ENCODE measurements at places on chromosomes 7 and 10.

- DNase-seq = no peak
Measured at GRCh38 chr7:46035166-46035565, 114.1 kb upstream of the IGFBP3 start.

GRCh38 chr10:71346731-71347130 is 27.7 kb downstream of the SLC29A3 start:
- DNase-seq = no peak

GRCh38 chr10:94623572-94623971 is 60.0 kb upstream of the CYP2C18 start:
- DNase-seq = no peak

- no peak for DNase-seq
Measured at GRCh38 chr7:35512716-35513115, 182.2 kb downstream of the HERPUD2 start.

DNA sequence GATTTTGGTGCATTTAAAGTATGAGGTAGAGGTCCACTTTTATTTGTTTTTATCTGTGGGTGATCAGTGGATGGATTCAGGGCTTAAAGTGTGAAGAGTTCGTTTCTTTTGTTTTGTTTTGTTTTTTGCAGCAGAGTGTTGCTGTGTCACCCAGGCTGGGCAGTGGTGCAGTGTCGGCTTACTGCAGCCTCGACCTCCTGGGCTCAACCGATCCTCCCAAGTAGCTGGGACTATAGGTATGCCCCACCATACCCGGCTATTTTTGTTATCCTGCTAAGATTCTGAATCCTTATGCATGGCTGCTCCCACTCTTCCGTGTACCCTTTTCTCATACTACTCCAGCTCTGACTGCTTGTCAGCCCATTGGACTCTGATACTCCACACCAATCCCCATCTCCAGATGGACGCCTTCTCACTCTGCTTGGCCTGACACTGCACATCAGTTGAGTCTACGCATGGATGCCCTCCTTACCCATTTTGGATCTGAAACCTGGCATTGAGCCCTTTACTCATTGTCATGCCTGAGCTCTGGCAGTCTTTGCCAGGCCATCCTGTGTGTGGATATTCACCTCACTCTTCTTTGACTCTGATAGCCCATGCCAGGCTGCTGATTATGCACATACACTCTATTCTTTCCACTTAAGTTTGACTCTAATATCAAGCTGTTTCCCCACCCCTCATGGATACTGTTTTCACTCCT is 119.5 kb downstream of the CCSER2 start:
- no peak for DNase-seq

DNA sequence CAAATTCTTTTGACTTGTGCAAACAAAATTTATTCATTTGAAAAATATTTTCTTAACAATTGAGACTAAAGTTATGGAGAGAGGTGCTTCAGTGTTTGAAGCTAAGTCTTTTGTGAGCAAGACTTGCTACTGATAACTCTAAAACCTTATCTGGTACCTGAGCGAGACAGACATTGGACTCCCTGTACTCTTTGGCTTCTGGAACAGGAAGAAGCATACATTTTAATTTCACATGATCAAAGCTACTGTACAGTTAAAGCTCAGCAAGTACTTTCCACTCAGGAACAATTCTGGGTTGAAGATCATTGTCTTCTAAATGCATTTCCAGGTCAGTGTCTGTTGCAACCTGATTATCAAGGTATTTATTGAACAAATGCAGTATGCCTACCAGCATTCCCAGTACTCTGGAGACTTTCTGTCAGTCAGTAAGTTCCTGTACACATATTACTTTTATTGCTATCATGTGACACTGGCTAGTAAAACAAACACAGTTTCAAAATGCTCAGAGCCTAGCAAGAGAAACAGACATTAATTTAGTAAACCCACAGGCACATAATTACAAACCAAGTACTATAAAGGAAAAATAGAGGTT is 42.4 kb downstream of the CABCOCO1 start:
- DNase-seq = no peak

GRCh38 chr10:72027498-72027897 is 60.9 kb downstream of the SPOCK2 start:
- no peak for DNase-seq

- no peak for DNase-seq
Measured at GRCh38 chr7:112358513-112358912, 91.7 kb upstream of the IFRD1 start.

- peak; percentile 34 for DNase-seq
Measured at GRCh38 chr10:6269953-6270867, 67.5 kb downstream of the PFKFB3 start.

DNA sequence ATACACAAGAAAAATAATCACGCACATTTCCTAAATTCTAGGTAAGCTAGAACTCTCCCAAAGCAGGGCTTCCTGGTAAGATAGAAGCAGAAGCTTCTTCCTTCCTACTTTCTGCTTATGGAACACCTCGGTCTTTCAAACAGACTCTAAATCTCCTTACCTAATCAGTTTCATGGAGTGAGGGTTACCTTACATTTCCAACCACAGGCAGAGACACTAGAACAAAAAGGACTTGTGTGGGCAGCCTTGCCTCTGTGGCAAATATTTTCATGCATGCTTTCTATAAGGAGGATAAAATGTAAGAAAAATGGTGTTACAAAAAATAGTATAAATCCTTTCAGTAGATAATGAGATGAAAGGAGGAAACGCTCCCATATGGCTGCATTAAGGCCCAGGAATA is 386.3 kb upstream of the SMIM30 start:
- DNase-seq = no peak

GRCh38 chr7:95261895-95262415 is 62.4 kb downstream of the PON1 start:
- DNase-seq = no peak

DNA sequence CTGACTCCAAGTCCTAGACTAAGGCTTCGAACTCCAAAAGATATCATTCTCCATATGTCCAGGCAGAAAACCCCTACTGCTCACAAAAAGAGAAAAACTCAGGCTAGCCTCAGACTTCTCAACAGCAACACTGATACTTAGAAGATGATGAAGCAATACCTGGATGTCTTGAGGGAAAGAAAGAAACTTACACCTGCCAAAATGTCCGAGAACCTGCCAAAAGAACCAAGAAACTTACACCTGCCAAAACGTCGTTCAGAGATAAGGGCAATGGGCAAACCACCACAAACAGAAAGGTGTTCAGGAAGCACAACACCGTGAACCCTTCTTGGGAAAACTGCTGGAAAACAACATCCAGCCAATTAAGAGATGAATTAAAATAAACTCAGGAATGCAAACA is 15.3 kb downstream of the ABLIM1 start:
- DNase-seq = no peak

- DNase-seq = no peak
Measured at GRCh38 chr7:29562307-29562706, 1.3 kb upstream of the PRR15 start.

- no peak for DNase-seq
Measured at GRCh38 chr10:55500931-55501559, 700.0 kb upstream of the PCDH15 start.

DNA sequence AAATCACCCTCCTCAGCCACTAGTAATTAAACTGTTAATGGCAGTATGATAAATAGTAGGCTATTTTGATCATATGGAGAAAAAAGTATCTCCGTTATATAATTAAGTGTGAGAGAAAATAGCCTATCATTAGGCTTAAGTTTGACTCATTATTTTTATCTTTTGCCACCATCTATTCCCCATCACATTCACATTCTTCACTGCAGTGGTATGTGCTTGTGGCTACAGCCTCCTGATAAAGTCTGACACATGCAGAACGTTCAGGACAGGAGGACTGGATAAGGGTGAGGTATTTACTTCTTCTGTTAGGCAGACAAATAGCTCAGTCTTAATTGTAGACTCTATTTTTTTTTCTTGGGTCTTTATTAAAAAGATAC is 5.8 kb downstream of the NEBL start:
- no peak for DNase-seq

GRCh38 chr7:80724249-80724871 is 85.9 kb downstream of the CD36 start:
- no peak for DNase-seq

DNA sequence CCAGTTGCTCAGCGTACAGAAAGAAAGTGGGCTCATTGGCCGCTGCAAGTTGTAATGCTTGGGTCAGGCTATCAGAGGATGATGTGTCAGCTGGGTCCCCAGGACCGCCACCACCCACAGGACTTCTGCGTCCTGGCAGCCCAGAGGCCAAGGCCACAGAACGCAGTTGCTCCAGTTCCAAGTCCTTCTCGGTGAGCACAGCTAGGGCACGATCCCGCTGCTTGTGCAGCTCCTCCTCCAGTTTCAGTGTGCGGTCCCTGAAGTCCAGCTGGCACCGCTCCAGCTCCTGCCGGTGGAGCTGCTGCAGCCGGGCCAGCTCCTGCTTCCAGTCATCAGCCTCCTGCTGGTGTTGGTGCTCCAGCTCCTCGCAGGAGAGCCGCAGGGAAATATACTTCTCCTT is 3.0 kb downstream of the GCC1 start:
- DNase-seq = no peak

GRCh38 chr10:114967071-114967470 is 29.1 kb downstream of the TRUB1 start:
- DNase-seq = no peak

- DNase-seq = no peak
Measured at GRCh38 chr10:133608855-133609254, 17.7 kb downstream of the FRG2B start.

DNA sequence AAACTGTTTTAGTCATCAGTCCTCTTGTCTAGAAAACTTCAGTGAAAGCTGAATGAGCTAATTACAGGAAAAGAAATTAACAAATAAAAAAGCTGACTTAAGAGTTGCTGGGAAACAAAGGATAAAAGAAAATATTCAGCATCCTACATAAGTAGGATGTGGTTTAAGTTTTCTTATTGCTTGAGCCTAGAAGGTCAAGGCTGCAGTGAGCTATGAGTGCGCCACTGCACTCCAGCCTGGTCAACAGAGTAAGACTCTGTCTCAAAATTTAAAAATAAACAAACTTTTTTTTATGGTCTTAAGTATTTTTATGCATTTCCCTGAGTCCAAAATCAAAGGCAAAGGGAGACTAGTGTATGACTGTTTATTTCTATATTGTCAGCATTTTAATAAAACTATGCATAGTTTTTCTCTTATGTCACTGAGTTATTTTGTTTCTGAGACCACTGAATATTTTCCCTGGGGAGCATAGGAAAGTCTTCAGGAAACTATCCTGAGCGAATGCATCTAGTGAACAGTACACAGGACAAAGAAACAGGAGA is 40.0 kb upstream of the LRRN3 start:
- DNase-seq = no peak

DNA sequence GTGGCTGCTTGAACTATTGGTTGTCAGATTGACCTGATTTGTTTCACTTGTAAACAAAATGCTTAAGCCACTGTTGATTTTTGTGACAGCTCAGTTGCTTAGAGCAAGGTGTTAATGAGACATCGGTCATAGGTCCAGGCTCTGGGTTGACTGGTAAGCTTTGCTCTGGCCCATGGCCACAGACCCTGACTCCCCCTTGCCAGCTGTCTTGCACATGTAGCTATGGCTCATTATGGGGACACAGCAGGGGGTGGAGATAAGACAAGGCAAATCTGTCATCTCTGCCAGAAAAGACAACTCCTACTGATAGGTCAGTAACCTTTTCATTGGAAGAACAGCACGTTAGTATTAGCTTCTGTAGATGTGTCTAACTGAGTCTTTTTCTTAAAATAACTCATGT is 95.3 kb downstream of the KAT6B start:
- no peak for DNase-seq

DNA sequence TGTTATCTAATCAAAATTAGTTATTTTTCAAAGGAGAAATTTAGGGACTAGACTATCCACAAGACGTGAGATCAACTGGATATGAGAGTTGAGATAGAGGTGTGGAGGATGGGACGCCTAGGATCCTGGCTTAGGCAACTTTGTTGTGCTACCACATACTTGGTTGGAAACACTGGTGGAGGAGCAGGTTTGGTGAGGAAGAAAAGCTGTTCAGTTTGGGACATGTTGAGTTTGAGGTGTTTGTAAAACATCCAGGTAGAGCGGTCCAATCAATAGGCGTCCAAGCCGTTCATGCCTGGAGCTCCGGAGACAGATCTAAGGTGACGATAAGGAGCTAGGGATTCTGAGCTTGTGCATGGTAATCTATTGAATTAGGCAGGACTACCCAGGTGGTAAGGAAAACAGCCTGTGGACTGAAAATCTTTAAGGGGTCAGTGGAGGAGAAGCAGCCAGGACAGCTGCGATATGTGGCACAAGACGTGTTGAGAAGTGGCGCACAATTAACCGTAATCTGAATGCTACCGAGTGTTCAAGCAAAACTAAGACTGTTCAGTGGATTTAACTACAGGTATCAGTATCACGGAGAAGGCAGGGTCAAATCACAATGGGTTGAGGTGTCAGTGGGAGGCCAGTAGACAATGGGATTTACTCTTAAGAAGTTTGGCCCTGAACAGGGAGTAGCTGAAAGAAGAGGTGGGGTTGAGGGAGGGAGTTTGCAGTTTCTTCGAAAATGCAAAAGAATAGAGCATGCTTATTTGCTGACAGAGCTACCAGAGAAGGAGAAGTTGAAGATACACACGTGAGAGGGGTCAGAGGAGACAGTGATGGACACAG is 16.1 kb upstream of the TRPV6 start:
- no peak for DNase-seq

DNA sequence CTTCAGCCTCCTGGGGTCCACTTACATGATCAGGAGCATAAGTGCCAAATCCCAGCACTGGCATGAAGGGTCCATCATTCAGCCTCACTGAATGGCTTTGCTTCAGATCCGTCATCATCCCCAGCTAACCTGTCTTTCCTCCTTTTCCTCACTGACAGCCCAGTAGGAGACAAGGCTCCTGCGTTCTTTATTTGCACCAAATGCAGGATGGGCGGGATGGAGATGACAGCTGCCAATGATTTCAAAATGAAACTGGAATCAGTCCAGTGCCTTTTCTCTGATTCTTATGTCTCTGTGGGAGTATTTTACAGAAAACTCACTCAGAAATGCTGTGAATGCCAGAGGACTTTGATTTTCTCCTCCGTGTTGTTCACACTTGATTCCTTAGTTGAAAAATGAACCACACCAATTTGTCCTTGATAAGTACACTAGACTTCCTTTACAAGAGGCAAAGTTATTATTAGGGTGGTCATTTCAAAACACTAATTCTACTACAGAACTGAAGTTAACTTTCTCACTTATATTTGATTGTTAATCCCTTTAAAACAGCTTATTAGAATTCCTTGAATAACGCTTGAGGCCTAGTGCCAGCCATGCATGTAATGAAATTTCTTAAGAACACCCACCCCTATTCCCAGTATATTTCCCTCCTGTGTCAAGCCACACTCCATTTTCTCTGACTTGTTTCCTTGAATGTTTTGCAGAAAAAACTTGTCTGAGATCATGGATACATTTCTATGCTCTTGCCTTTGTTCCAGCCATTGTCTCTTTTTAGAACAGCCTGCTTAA is at the start of gene AKR1C8:
Gene AKR1C8 (minus strand): TSS at position 164 of the 789 bp plus-strand sequence. CDS start 46 bp downstream, at position 118.
- DNase-seq = no peak

GRCh38 chr10:48604991-48605508 is at the start of gene ARHGAP22:
Gene ARHGAP22, minus strand, starts transcription at chr10:48605073. Its CDS starts 277 bp downstream, at chr10:48604796.
- no peak for DNase-seq

- no peak for DNase-seq
Measured at GRCh38 chr7:94396596-94396995, 1.9 kb downstream of the COL1A2 start.

Measured in activated naive CD8-positive, alpha-beta T cell treated with anti-CD3 and anti-CD28 coated beads, Interleukin-2, amount 50 U/mL, for 16 hours (primary cell).